AG10803 (cell line): ENCODE measurements at places on chromosomes 6 and 20.
A peak's percentile ranks its signal among the peaks of the same experiment; 100 is the strongest.

DNA sequence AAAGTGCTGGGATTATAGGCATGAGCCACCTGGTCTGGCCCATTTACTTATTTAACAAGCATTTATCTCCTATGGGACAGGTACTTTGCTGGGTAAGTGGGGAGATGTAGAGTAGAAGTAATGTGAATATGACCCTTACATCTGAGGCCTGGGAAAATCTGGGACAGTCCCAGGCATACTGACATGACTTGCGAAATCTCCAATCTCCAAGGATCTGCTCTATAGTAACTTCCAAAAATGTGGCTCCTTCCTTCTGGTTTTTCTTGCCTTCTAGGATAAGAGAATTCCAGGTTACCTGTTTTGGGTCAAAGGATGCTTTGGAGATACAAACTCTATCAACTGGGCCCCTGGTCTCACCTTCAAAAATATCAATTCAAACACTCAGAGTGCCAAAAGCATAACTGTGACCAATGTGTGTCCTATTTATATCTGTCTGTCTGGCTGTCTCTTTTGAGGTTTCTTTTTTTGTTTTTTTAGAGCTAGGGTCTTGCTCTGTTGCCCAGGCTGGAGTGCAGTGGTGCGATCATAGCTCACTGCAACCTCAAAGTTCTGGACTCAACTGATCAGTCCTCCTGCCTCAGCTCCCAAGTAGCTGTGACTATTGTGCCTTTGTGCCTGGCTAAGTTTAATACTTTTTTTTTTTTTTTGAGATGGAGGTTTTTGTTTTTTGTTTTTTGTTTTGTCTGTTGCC, 11.7 kb upstream of the JARID2 start:
- no peak for DNase-seq

- no peak for DNase-seq
These were observed 1395.9 kb downstream of the EPHA7 start for GRCh38 chr6:92023410-92023966.

DNA sequence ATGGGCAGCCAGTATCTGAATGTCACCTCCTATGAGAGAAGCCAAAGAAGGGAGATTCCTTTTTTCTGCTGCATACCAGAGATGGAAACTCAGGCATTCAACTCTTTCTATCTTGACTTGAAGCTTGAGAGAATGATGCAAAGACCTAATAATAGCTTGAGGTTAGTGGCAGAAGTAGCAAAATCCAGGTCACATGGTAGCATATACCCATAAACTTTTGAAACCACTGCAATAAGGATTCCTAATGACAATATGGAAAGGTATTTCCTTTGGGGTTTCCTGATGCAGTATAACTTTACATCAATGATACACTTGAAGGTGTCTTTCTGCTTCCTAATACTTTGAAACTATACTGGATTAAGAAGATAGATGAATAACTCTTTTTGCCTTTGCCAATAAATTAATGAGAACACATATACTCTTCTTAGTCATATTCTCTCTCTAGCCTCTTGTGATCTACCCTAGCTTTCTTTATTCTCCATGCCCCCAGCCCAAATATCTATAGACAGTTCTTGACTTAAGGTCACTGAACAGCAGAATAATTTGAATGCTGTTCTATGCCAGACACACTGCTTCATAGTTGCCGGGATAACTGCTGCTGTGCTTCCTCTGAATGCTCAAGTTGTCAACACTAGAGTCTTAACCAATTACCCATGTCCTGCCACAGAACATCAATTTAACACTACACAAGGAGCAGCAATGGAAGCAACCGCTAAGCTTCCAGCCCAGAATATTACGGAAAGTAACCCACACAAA, 155.5 kb upstream of the SIM1 start:
- peak; percentile 88 for DNase-seq

- DNase-seq = no peak
These were observed 185.8 kb upstream of the SGK1 start for GRCh38 chr6:134503585-134504281.

GRCh38 chr6:44921798-44922197, 406.3 kb upstream of the RUNX2 start:
- DNase-seq = no peak

DNA sequence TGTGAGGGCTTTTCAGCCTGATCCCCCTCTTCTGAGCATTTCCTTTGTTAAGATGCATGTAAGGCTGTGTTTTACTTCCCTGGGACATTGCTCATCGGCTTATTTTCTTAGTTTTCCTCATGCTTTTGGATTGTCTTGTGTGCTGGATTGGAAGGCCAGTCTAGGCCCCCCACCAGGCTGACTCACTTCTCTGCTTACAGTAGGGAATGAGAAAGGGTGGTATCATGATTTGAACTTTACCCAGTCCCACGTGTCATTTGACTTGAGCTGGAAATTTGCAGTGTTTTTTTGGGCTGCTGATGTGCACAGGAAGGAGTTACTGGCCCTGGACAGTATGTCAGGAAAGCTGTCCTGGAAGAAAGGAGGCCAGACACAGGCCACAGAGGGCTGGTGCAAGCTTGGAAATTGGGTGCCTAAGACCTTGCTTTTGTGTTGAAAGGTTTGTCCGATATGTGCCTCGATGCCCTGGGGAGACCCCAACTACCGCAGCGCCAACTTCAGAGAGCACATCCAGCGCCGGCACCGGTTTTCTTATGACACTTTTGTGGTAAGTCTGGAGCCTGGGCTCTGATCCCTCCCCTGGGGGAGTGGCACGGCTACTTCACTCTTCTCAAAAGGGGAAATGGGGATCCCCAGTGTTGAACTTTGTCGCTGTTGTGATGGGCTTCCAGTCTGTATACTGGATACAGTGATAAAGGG, 12.8 kb downstream of the RNF114 start:
- peak; percentile 75 for DNase-seq

GRCh38 chr20:44186674-44187053, 324 bp downstream of the JPH2 start:
- no peak for DNase-seq

DNA sequence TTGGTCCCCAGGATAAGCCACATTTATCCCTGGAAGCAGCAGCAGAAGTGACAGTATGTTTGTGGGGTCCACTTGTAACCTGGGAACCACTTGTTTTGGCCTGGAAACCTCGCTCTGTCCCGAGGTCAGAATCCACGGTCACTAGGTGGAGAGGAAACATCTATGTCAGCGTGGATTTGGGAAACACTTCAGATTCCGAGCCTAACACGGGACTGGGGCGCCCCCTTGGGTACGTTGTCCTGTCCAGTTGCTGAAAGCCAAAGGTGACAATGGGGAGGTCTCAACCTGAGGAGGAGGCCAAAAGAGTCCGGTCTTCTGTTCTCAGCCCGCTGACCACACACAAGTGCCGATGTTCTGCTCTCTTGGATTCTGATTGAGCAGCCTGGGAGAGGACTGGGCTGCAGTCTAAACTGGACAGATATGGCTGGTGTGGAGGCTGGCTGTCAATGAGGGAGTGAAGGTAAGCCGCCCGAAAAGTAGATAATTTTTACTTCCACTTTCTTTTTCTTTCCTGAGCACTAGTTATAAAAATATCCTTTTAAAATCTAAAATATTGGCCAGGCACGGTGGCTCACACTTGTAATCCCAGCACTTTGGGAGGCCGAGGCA, 4.9 kb upstream of the ZFP57 start:
- no peak for DNase-seq

DNA sequence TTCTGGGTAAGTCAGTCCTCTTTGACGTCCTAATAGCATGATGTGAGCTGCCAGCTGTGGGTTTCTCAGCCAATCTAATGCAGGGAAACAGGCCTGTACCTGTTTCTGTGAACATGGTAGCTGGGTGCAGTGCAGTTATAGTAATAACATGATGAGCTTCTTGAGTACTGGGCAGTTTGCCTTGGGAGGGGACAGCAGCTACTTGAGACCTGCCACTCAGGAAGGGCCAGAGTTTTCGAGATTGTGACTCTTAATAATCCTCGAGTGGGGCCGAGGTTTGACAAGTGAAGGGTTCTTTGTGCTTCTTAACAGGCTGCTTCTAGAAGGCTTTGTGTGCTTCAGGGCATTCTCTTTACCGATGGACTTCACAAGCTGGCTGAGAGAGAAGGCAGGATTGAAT, 180.1 kb downstream of the JARID2 start:
- DNase-seq = no peak

DNA sequence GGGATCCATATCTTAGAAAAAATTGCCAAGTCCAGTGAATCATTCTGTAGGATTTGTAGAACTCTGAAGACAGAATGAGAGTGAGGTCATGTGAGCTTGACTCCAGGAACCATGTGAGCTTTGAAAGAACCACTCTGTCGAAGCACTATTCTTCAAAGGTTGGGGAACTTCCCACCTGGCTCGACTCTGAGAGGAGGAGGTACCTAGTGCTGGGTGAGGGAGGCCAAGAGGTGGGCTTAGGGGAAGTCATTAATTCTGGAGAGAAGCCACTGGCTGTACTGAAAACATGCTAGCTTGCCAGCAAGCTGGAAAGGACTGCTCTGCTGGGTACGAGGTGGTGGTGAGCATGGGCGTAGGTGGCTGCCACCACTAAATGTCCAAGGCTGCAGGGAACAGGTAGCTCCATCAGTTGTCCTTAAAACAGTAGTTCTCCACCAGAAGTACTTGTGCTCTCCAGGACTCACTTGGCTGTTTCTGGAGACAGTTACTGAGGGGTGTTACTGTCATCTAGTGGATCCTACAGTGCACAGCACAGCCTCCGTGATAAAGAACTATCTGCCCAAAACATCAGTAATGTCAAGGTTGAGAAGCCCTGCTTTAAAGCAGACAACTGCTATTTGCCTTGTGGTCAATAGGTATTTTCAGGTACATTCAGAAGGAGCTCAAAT, 34.7 kb upstream of the SYNJ2 start:
- peak; percentile 22 for DNase-seq

DNA sequence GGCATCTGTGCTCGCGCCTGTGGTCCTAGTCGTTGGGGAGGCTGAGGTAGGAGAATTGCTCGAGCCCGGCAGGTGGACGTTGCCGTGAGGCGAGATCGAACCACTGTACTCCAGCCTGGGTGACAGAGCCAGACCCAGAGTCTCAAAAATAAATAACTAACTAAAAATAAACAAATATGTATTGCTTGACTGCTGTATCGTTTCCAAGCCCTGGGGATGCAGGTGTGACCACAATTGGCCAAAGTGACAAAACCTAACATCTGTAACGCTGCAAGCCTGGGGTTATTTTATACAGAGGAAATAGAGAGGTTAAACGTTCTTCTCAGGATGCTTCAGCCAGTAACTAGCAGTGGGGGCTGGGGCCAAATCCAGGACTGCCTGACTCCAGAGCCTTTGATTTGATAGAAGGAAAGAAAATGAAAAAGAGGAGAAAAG, 1.9 kb upstream of the SRSF3 start:
- no peak for DNase-seq

GRCh38 chr6:91198588-91199255, 611.9 kb upstream of the MAP3K7 start:
- DNase-seq = no peak

GRCh38 chr20:56778765-56779195, 149.7 kb downstream of the TFAP2C start:
- no peak for DNase-seq
